Panc1 (cell line): ENCODE measurements at places on chromosomes 2 and 18.
A peak's percentile ranks its signal among the peaks of the same experiment; 100 is the strongest.

- no peak overlapping the region for H3K4me3 ChIP-seq
- no peaks in the 10 kb centered on the region for H3K27me3 ChIP-seq
- H3K36me3 ChIP-seq = no peaks in the 10 kb centered on the region
- no peak for DNase-seq
Observed at GRCh38 chr2:155054712-155055111, 356.2 kb downstream of the KCNJ3 start.

DNA sequence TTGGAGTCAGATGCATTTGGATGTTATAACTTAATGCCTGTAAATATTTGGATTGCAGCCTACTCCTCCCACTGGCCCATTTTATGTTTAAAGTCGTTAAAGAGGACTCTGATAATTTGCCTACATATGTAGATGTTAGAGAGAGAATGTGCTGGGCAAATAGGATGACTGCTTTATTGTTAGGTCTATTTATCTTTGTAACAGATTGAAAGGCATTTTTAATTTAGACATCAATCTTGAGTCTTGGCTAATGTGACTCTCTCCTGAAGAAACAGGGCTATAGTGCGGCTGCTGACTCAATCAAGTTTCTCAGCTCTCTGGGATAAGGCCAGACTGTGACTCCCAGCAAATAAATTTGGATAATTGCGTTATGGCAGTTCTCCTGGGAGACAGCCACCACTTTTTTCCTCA, 1101.4 kb downstream of the CBLN2 start:
- DNase-seq = no peak
- no peak overlapping the region for H3K27ac ChIP-seq
- no peak overlapping the region for H3K4me3 ChIP-seq
- H3K27me3 ChIP-seq = no peaks in the 10 kb centered on the region
- H3K4me1 ChIP-seq = no peaks in the 10 kb centered on the region

GRCh38 chr2:193943406-193943960, 1713.5 kb upstream of the SLC39A10 start:
- H3K27me3 ChIP-seq = no peaks in the 10 kb centered on the region
- H3K4me3 ChIP-seq = no peak overlapping the region
- no peak for DNase-seq
- no peaks in the 10 kb centered on the region for H3K36me3 ChIP-seq
- no peak overlapping the region for H3K27ac ChIP-seq
- no peaks in the 10 kb centered on the region for H3K4me1 ChIP-seq

GRCh38 chr2:229633556-229633955, 80.8 kb downstream of the DNER start:
- no peak for DNase-seq
- no peak overlapping the region for H3K4me3 ChIP-seq
- H3K4me1 ChIP-seq = no peaks in the 10 kb centered on the region
- H3K27ac ChIP-seq = no peak overlapping the region
- H3K36me3 ChIP-seq = no peaks in the 10 kb centered on the region

- no peak overlapping the region for H3K4me3 ChIP-seq
- DNase-seq = no peak
- no peaks in the 10 kb centered on the region for H3K27me3 ChIP-seq
- H3K27ac ChIP-seq = no peak overlapping the region
Observed at GRCh38 chr18:11322716-11323115, 173.3 kb upstream of the PIEZO2 start.

DNA sequence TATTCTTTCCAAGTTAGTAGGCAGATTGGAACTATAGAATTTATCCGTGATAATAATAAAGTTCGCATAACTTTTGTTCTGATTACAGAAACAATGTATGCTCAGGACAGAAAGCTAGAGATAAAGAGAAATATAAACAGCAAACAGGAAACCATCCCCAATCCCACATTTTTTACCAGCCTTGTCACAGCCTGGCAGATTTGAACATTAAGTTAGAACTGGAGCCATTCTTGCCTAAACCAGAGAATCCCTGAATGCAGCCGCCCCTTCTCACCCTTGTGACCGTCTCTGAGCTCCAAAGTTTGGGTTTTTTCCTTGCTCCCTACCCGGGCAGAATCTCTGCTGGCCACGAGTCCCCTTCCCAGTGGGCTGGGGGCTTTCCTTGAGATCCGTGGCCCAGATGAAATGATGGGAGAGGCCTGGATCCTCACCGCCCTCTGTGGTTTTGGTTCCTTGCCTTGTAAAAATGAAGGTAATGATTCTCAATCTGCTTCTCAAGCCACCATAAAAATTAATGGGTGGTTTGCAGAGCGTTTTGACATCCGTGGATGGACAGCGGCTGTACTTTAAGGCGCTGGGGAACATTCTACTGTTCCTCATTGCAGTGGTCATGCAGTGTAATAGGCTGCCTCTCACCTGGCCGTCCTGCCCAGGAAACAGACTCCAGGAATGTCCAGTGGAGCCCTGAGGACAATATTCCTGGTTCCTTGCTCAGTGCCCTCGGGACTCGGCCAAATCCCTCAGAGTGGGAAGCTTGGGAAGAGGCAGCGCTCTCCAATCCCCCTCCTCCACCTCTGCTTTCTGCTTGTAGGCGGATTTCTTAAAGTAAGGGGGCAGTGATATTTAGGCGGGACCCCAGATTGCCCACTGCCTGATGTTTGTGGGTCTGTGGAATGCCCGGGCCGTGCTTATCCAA, 1.6 kb downstream of the SH3BP4 start:
- peak overlapping the region; percentile 92 for H3K4me3 ChIP-seq
- no peak for DNase-seq
- no peaks in the 10 kb centered on the region; the same call in 1 of the 2 replicates for H3K36me3 ChIP-seq

GRCh38 chr18:36711813-36712444, 116.9 kb downstream of the TPGS2 start:
- no peak overlapping the region for H3K27ac ChIP-seq
- no peak overlapping the region for H3K4me3 ChIP-seq
- no peaks in the 10 kb centered on the region for H3K4me1 ChIP-seq
- H3K27me3 ChIP-seq = no peaks in the 10 kb centered on the region
- peak; percentile 2 for DNase-seq
- no peaks in the 10 kb centered on the region for H3K36me3 ChIP-seq

DNA sequence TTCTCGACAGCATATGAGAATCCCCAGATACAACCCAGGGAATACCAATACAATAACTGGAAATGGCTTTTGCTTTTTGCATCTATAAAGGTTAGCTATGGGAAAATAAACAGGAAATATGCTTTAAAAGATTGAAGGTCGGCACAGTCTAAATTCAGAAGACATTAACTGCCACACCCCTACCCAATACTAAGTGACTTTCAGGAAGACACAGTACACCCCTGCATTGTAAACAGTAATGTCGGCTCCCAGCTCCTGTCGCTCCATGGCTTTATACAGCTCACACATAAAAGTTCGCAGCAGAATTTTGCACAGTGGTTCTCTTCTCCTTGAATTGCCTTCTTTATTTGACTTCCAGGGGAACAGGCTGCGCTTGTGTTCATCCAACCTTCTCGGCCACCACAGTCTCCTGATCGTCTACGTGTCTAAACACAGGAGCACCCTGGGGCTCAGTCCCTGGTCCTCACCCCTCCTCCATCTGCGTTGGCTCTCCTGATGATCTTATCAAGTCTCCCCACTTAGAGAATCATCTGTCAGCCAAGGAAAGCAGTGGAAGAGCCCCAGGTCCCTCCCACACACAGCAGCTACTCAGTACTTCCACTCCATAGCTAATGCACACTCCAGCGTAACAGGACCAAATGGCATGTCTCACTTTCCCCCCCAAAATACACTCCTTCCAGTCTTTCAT, 22.7 kb downstream of the CYB5A start:
- no peak overlapping the region for H3K27ac ChIP-seq
- H3K27me3 ChIP-seq = no peaks in the 10 kb centered on the region
- H3K36me3 ChIP-seq = no peaks in the 10 kb centered on the region
- no peaks in the 10 kb centered on the region for H3K4me1 ChIP-seq

DNA sequence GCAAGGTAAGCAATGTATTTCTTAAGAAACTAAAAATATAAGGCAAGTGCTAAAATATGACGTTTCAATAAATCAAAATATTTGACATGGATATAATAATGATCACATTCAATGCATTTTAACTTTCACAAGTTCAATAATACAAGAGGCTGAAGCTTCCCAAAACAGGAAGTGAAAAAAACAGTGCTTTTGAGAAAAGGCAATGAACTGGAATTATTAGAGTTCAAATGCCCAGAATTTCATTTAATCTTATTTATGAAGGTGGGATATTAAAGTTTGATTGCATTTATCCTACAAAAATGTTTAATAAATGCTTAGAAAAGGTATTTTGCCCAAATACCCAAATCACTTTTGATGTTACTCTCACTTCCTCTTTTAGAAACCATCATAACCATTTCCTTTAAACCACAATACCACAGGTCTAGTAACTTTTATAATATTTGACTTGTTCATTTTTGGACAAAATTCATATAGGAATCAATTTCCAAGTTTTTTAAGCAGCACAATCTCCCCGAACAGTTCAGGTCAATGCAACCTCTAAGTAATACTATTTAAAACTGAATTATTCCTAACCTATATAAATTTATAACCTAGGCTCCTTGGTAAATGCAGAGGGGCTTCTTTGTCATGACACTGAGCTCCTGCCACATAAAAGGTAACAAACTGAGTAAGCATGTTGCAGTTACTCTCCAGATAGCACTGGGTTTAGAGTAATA, 2.1 kb downstream of the NCKAP1 start:
- H3K27ac ChIP-seq = peak overlapping the region; percentile 93
- peak overlapping the region; percentile 94 for H3K4me3 ChIP-seq
- H3K36me3 ChIP-seq = no peaks in the 10 kb centered on the region; the same call in 1 of the 2 replicates
- no peak for DNase-seq

DNA sequence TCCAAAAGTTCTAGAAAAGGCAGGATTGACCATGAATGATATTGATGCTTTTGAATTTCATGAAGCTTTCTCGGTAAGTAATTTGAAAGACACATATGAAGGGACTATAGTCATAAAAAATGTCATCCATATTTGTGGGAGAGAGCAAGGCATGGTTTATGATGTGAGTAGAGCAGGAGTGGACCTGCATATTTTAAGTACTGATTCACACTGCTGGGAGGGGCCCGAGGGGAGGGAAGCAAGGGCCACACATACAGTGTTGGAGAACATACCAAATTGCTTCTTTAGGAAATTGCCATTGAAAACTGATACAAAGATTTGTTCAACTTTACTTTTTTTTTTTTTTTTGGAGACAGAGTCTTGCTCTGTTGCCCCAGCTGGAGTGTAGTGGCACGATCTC, 39.4 kb downstream of the HADHB start:
- H3K36me3 ChIP-seq = peaks cover 22% of the 10 kb centered on the region
- H3K27ac ChIP-seq = no peak overlapping the region
- no peaks in the 10 kb centered on the region for H3K4me1 ChIP-seq
- DNase-seq = no peak
- no peak overlapping the region for H3K4me3 ChIP-seq

DNA sequence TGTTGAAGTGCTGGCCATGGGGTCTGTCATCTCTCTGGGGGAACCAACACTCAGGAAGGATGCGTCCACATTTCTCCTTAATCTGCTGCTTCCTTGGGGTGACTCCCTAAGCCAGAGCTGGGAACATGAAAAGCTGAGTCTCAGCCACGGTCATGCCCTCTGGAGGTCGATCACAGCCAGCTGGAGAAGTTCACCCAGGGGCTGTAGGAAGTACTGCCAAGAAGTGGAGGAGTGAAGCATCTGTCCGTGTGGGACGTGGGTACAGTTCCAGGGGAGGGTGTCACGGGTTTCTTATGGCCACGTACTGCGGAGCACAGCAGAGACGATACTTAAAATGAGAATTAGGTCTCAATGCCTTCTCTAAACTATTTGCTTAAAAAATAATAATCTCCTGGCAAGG, 42.4 kb upstream of the IGFBP2 start:
- no peak overlapping the region for H3K4me3 ChIP-seq
- H3K27me3 ChIP-seq = peaks cover 5% of the 10 kb centered on the region
- H3K36me3 ChIP-seq = no peaks in the 10 kb centered on the region
- no peak for DNase-seq
- no peaks in the 10 kb centered on the region for H3K4me1 ChIP-seq

- peaks cover 11% of the 10 kb centered on the region for H3K36me3 ChIP-seq
- H3K4me3 ChIP-seq = peak overlapping the region; percentile 6; the same call in 1 of the 2 replicates
- H3K27me3 ChIP-seq = no peaks in the 10 kb centered on the region
- peaks cover 51% of the 10 kb centered on the region for H3K4me1 ChIP-seq
- peak overlapping the region; percentile 82 for H3K27ac ChIP-seq
- DNase-seq = peak; percentile 84
Observed at GRCh38 chr2:9380702-9381628, 42.4 kb downstream of the ITGB1BP1 start.

- no peaks in the 10 kb centered on the region for H3K4me1 ChIP-seq
- H3K27me3 ChIP-seq = no peaks in the 10 kb centered on the region
- DNase-seq = no peak
- H3K27ac ChIP-seq = no peak overlapping the region
Observed at GRCh38 chr2:202841090-202841867, 30.3 kb downstream of the ICA1L start.

DNA sequence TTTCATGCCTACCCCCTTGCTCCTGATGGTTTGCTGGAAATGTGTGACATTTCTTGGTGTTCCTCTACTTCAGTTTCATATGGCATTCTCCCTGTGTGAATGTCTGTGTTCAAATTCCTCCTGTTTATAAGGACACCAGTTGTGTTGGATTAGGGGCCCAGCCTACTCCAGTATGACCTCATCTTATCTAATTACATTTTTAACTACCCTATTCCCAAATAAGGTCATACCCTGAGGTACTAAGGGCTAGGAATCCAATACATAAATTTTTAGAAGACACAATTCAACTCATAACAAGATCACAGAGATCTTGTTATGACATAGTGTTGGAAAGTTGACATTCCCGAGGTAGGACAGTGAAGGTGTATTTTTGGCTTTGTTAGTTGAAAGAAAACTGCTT, 5.5 kb downstream of the FAM210A start:
- H3K36me3 ChIP-seq = peaks cover 3% of the 10 kb centered on the region; the same call in 1 of the 2 replicates
- H3K27me3 ChIP-seq = no peaks in the 10 kb centered on the region
- peaks cover 10% of the 10 kb centered on the region for H3K4me1 ChIP-seq
- no peak overlapping the region for H3K4me3 ChIP-seq
- H3K27ac ChIP-seq = no peak overlapping the region

- DNase-seq = no peak
- peaks cover 9% of the 10 kb centered on the region for H3K27me3 ChIP-seq
- H3K36me3 ChIP-seq = no peaks in the 10 kb centered on the region
Observed at GRCh38 chr18:76323891-76324290, 171.2 kb downstream of the ZNF516 start.

DNA sequence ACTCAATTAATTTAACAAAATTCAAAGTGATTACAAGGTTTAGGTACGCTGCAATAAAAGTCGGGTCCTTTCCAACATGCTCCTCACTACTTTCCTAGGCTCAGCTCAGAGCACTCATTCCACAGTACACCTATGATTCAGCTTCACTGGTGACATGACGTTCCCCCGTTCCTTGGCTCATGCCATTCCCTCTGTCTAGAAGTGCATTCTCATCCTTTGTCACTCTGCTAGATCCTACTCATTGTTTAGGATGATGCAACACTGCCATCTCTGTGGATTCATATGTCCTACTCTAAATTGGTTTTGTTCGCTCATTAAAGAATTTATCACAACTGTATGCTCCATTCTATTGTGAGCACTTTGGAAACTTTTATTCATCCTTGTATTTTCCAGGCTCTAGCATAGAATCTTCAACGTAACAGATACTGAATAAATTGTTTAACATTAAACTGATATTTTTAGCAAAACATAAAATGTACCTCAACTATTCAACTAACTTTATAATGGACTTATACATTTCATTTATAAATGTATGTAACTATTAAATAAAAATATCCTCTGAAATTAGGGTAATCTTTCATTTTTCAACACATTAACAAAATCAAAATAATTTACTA, 78.6 kb downstream of the FAM228A start:
- no peaks in the 10 kb centered on the region for H3K4me1 ChIP-seq
- H3K4me3 ChIP-seq = no peak overlapping the region
- DNase-seq = no peak
- peaks cover 21% of the 10 kb centered on the region for H3K36me3 ChIP-seq
